Activated CD4-positive, alpha-beta memory T cell treated with anti-CD3 and anti-CD28 coated beads, Interleukin-2, amount 10 ng/mL, durations not matched to agents 7 days and 5 days (primary cell): ENCODE measurements at places on chromosomes 4 and X.
A peak's percentile ranks its signal among the peaks of the same experiment; 100 is the strongest.

DNA sequence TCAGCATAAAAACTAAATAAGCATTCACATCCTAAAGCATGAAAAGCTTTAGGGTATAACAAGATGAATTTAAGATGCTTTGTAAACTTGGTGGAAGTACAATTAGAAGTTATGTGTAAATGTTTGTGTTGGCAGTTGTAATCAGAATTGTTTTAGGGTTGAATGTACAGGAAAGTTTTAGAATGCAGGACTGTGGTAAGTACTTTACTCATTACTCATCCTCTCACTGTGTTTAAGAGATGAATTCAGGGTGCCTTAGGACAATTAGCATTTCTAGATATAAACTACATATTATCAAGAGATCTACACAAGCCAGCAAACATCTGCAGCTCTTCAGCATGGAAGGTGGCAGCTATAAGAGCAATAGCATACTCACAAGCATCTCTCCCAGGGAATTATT, 77.5 kb upstream of the ELOVL6 start:
- DNase-seq, result no peak

DNA sequence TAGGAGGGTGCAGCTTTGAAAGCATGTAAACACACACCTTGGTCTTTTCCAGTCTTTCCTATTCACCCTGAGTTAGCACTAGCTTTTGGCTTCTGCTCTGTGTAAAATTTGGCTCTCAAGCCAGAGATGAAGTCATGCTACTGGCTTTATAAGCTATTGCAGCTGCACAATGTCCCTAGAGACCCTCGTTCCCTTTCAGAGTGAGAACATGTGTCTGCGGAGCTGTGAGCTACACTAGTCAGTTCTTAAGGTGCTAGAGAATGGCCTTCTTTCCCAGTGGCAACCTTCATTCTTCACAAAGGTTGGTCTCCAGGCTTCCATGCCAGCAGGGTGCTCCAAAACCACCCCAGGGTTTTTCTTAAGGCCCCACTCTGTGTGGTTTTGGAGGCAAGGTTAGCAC, 199.1 kb downstream of the SPATA18 start:
- no peak for DNase-seq

- no peak for DNase-seq
These were observed 41.2 kb upstream of the RNF150 start for GRCh38 chr4:141174457-141174856.

- DNase-seq, result no peak
These were observed 5.7 kb upstream of the PPEF2 start for GRCh38 chr4:75907966-75908365.

DNA sequence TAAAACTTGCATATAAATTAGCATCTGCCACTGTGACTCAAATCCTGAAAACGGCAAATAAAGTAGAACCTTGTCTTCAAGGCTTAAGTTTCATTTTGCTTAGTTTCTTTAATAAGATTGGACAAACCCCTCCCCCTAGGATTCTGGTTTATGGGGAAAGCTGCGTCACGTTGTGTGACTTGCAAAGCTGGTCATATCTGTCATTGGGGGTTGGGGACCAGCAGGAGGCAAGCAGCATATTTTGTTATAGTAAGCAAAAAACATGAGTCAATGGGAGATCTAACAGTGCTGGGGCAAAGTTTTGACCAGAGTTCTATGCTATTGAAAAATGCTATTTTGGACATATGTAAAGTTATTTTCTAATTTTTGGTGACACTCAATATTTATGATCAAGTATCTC, 407.3 kb downstream of the PCDH18 start:
- DNase-seq, result no peak

GRCh38 chr4:88041626-88042025, 34.2 kb downstream of the PKD2 start:
- no peak for DNase-seq

- DNase-seq, result peak; percentile 50
These were observed 52.5 kb upstream of the ANTXR2 start for GRCh38 chr4:80125252-80126177.

DNA sequence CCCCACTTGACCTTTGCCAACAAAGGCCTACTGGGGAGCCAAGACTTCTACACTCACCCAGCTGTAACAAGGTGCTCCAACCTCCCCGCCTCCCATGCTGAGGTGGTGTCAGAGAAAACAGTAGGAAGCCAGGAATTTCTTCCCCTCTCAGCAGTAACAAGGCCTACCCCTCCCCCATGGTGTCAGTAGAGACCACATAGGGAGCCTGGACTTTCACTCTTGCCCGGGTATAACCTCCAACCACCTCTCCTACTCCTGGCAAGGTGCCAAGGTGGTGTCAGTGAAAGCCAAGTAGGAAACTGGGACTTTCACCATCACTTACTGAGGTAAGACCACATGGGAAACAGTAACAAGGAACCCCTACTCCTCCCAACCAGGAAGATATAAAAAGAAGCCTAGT, 93.1 kb downstream of the SLC16A2 start:
- DNase-seq, result no peak

- no peak for DNase-seq
These were observed 1.0 kb downstream of the SLC25A5 start for GRCh38 chrX:119469313-119469635.

GRCh38 chr4:101527188-101527587, 179.9 kb upstream of the PPP3CA start:
- peak; percentile 77 for DNase-seq

- DNase-seq, result no peak
These were observed 151.8 kb downstream of the CCNG2 start for GRCh38 chr4:77308843-77309242.

GRCh38 chr4:181018913-181019312, 1224.3 kb upstream of the TENM3 start:
- no peak for DNase-seq

DNA sequence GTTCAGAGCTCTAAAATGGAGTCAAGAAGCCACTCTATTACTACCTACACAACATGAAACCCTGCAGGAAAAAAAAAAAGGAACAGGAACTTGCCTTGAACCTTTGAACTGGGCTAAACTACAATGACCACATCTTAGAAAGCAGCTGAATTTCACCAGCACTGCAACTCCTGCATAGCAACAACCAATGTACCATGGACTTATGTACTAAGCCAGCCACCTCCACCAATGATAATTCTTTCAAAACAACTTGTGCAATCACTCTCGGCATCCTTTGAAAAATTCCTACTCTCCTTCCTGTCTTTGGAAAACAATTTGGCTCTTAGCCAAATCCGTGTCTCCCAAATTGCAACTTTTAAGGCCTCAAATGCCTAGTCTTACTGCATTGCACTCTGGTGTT, 26.8 kb upstream of the FMR1 start:
- no peak for DNase-seq

DNA sequence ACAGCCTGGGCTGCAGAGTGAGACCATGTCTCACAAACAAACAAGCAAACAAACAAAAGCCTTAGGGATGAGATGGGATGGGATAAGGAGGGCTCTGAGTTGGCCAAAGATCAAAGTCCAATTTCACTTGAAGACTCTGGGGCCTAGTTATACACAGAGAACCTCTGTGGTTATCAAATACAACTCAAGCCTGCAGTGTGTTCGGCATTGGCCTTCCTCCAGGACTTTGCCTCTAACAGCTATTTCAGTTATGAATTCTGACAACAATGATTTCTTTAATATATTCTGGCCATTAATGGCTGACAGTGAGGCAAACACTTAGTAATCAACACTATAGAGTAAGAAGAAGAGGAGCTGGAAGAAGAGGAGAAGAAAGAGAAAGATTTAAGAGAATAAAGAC, 171.1 kb downstream of the PDGFRA start:
- no peak for DNase-seq

- DNase-seq, result peak; percentile 20
These were observed 50.7 kb downstream of the MAP7D3 start for GRCh38 chrX:136200466-136200865.

- no peak for DNase-seq
These were observed 19.8 kb upstream of the LGI2 start for GRCh38 chr4:25050370-25051078.

GRCh38 chr4:140333523-140333922, 39.9 kb upstream of the SCOC start:
- DNase-seq, result no peak

GRCh38 chrX:101550362-101550750, at the start of gene ARMCX1:
Gene ARMCX1 (plus strand): TSS chrX:101550547. CDS start chrX:101552931, 2,384 bp downstream.
- DNase-seq, result peak; percentile 21

GRCh38 chrX:128699716-128700285, 647.6 kb upstream of the ACTRT1 start:
- no peak for DNase-seq

GRCh38 chrX:118437283-118437682, 58.3 kb upstream of the DOCK11 start:
- DNase-seq, result no peak

DNA sequence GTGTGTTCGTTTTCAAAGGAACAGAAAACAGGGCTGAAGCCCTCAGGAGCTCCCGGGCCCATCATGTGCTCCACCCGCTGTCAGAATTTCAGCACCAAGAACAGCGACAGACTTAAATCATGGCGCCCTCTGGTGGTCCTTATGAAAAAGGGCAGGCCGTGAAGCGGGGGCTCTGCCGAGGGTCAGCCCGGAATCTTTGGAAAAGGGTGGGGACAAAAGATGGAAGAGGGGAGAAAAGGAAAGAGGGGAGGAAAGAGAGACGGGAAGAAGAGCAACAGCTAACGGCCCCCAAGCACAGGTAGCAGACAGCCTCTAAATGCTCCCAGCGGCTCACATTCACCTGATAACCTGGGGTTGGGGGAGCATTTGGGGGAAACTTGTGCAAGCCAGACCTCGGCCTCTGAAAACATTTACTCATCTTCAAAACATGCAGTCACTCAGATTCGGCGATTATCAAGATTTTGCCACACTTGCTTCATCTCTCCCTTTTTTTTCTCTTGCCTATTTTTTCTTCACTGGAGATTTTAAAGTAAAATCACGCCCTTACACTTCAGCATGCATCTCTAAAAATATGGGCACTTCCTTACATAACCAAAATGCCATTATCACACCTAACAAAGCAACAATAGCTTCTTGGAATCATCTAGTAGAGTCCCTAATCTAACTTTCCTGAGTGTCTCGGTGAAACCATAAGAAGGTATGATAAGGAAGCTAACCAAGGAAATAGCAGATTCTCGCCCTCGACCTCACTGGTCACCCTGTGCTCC, 28.1 kb upstream of the MAN2B2 start:
- DNase-seq, result peak; percentile 58

DNA sequence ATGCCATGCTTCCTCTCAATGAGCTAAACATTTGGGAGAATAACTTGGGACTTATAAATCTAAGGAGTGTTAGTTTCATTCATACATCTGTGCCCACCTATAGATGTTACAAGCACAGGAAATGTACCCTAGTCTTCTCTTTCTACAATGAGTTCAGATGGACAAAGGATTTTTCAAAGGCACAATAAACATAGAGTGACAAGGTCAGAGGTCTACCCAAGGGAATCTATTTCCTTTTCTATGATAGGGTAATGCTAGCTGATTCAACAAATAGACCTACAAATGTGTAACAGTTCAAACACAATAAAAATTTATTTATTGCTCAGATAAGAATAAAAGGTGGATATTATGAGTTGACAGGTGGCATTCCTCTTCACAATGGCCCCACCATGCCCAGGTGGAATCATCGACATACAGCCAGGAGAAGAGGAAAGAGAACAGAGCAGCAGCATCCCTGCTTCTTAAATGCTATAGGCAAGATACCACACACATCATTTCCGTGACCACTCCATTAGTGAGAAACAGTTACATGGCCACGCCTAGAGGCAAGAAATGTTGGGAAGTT, 421.8 kb downstream of the HNRNPD start:
- no peak for DNase-seq

DNA sequence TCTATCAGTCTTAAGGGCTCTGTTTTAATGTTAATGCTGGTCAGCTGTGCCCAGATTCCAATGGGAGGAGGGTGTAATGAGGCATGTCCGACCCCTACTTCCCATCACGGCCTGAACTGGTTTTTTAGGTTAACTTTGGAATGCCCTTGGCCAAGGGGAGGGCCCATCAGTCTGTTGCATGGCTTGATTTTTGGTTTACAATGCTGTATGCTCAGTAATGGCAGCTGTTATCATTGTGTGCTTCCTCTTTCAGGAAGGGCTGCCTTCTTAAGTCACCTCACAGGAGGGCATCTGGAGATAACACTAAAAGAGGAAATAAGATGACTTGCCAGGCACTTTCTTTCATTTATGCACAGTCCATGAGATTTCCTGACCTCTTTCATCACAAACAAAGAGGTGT, 36.3 kb downstream of the ATXN3L start:
- DNase-seq, result no peak

- DNase-seq, result no peak
These were observed 206.0 kb downstream of the BCOR start for GRCh38 chrX:39891781-39892180.

GRCh38 chrX:129783291-129783713, 3.6 kb downstream of the SASH3 start:
- no peak for DNase-seq

- no peak for DNase-seq
These were observed 831.5 kb downstream of the STIM2 start for GRCh38 chr4:27692158-27692557.

- no peak for DNase-seq
These were observed 150.8 kb upstream of the ARHGEF9 start for GRCh38 chrX:63935835-63936234.

GRCh38 chr4:683982-684622, 4.8 kb downstream of the SLC49A3 start:
- DNase-seq, result peak; percentile 44

GRCh38 chrX:10722851-10723250, 102.5 kb upstream of the MID1 start:
- peak; percentile 21 for DNase-seq

DNA sequence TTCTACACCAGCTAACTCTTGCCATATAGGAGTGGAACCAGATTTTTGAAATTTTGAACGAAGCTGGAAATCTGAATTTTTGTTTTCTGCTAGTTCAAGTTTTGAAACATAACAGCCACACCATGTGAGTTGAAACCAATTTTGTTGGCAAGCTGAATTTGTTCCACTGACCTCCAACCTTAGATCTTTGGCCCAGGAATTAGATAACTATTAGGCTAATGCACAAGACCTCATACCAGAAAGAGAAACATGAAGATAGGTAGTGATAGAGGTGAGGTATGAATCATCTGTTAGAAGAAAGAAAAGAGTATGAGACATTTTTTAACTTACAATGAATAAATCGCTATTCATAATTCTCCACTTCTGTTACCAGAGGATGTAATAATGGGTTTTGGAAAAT, 76.8 kb upstream of the ACSL1 start:
- no peak for DNase-seq

DNA sequence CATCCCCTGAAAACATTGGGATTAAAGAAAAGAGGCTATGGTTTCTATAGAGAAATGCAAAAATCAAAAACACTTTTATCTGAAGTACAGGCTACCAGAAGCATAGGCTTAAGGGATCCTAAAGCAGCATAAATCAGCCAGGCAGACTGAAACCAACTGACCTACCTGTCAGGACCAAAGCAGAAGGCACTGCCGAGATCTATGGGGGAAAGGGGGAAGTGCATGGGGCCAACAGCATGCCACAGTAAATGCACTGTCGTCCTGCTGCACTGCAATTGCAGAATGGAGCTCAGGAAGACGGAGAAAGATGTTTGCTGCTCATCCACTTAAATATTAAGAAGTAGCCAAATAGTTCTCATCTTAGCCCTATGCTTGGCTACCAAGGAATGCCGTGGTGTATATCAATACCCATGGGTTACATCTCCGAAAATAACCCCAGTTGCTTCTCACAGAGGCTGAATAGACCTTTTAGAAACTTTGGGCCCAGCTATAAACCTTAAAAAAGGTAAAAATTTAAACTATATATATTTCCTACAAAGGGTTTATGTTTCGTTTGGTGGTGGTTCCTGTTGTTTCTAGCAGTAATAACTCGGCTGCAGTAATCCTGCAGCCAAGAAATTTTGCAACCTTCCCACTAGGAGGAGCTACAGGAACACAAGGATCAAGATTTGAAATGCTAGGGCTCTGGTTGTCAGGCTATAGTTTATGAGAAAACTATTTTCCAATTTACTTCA, 312.2 kb upstream of the DIAPH2 start:
- no peak for DNase-seq
